H9 (cell line): ENCODE measurements at places on chromosomes 6 and 20. TPM values are rescaled to one million over a fixed set of nuclear protein-coding genes. Genes with fewer than 3 reads are reported as not detected.

Gene HLA-DQA2
- not detected in 2 replicates for total RNA-seq

Gene TFAP2D
- not detected in 2 replicates for total RNA-seq

Gene RAD21L1
- not detected in 2 replicates for total RNA-seq

Gene FILIP1
- 8.6 and 10.5 TPM in 2 replicates for total RNA-seq

Gene MCM3
- 252 and 255 TPM in 2 replicates for total RNA-seq

Gene LINC00237
- 0.24 and 0.90 TPM in 2 replicates for total RNA-seq

Gene ZNF831
- not detected in 2 replicates for total RNA-seq

Gene WFDC11
- not detected in 2 replicates for total RNA-seq

DNA sequence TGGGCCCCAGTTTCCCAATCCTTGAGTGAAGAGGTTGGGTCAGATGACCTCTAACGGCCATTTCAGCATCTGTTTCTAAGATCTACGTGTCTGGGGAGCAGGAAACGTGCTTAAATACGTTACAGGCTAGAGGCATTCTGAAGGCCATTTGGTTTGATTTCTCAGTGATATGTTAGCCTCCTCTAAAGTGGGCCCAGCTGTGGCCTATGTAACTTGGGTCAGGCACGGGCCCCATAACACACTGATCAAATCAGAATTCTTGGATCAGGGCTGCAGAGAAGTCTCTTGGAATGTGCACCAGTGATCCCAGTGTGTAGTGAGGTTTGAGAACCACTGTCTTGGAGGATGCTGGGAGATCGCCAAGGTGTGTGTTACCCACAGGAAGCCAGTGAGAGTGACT lies 36.1 kb upstream of the TGM3 start:
- H3K27me3 ChIP-seq = no peaks in the 10 kb centered on the region
- DNase-seq = no peak
- H3K4me1 ChIP-seq = no peaks in the 10 kb centered on the region; the same call in 1 of the 2 replicates
- no peaks in the 10 kb centered on the region for H3K36me3 ChIP-seq

- H3K4me1 ChIP-seq = no peaks in the 10 kb centered on the region; the same call in 1 of the 2 replicates
- H3K4me3 ChIP-seq = peak overlapping the region; percentile 89
- no peaks in the 10 kb centered on the region for H3K36me3 ChIP-seq
- DNase-seq = peak; percentile 79
These were observed 80.3 kb upstream of the CCDC28A start for GRCh38 chr6:138692978-138693909.

DNA sequence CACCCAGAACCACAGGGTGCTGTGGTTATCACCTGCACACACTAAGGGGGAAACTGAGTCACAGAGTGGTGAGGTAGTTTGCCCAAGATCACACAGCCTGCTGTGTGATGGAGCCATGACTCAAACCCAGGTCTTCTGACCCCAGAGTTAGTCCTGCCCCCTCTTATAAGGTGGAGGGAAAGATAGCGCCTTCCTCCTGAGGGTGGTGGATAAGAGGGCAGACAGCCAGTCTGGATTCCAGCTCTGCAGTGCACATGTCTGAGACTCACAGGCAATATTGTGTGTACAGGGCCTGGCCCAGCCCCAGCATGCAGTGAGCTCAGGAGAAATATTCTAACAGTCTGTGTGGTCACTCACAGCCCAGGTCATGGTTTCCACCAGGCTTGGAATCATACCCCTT lies 393.7 kb downstream of the CDH4 start:
- H3K27ac ChIP-seq = no peak overlapping the region
- H3K36me3 ChIP-seq = no peaks in the 10 kb centered on the region
- no peak overlapping the region for H3K4me3 ChIP-seq
- no peaks in the 10 kb centered on the region; the same call in 1 of the 2 replicates for H3K27me3 ChIP-seq

- no peaks in the 10 kb centered on the region for H3K36me3 ChIP-seq
- DNase-seq = no peak
- H3K27me3 ChIP-seq = no peaks in the 10 kb centered on the region
- no peak overlapping the region for H3K4me3 ChIP-seq
- no peak overlapping the region for H3K27ac ChIP-seq
These were observed 110.6 kb downstream of the TRDN start for GRCh38 chr6:123526128-123526527.

- no peaks in the 10 kb centered on the region for H3K27me3 ChIP-seq
- no peak overlapping the region for H3K4me3 ChIP-seq
- peaks cover 2% of the 10 kb centered on the region; the same call in 1 of the 2 replicates for H3K36me3 ChIP-seq
- no peak overlapping the region for H3K27ac ChIP-seq
- DNase-seq = no peak
These were observed 313.5 kb downstream of the EPHA7 start for GRCh38 chr6:93105907-93106306.

GRCh38 chr6:147942363-147942762 lies 400.3 kb upstream of the SASH1 start:
- no peak overlapping the region for H3K4me3 ChIP-seq
- H3K36me3 ChIP-seq = peaks cover 34% of the 10 kb centered on the region
- DNase-seq = no peak
- H3K4me1 ChIP-seq = no peaks in the 10 kb centered on the region

- no peak overlapping the region for H3K27ac ChIP-seq
- H3K4me3 ChIP-seq = no peak overlapping the region
- no peak for DNase-seq
- no peaks in the 10 kb centered on the region for H3K27me3 ChIP-seq
These were observed 24.3 kb upstream of the RPN2 start for GRCh38 chr20:37154684-37155298.

- H3K4me3 ChIP-seq = peak overlapping the region; percentile 90
- DNase-seq = peak; percentile 51
- no peaks in the 10 kb centered on the region for H3K36me3 ChIP-seq
- H3K4me1 ChIP-seq = peaks cover 5% of the 10 kb centered on the region; the same call in 1 of the 2 replicates
- peaks cover 3% of the 10 kb centered on the region; the same call in 1 of the 2 replicates for H3K27me3 ChIP-seq
- H3K27ac ChIP-seq = peak overlapping the region; percentile 21
These were observed 967 bp downstream of the SMPDL3A start for GRCh38 chr6:122790028-122790422.

GRCh38 chr20:914727-915498 lies 1.2 kb downstream of the ANGPT4 start:
- no peaks in the 10 kb centered on the region; the same call in 1 of the 2 replicates for H3K4me1 ChIP-seq
- no peaks in the 10 kb centered on the region for H3K27me3 ChIP-seq
- H3K4me3 ChIP-seq = no peak overlapping the region
- no peaks in the 10 kb centered on the region for H3K36me3 ChIP-seq
- DNase-seq = no peak

DNA sequence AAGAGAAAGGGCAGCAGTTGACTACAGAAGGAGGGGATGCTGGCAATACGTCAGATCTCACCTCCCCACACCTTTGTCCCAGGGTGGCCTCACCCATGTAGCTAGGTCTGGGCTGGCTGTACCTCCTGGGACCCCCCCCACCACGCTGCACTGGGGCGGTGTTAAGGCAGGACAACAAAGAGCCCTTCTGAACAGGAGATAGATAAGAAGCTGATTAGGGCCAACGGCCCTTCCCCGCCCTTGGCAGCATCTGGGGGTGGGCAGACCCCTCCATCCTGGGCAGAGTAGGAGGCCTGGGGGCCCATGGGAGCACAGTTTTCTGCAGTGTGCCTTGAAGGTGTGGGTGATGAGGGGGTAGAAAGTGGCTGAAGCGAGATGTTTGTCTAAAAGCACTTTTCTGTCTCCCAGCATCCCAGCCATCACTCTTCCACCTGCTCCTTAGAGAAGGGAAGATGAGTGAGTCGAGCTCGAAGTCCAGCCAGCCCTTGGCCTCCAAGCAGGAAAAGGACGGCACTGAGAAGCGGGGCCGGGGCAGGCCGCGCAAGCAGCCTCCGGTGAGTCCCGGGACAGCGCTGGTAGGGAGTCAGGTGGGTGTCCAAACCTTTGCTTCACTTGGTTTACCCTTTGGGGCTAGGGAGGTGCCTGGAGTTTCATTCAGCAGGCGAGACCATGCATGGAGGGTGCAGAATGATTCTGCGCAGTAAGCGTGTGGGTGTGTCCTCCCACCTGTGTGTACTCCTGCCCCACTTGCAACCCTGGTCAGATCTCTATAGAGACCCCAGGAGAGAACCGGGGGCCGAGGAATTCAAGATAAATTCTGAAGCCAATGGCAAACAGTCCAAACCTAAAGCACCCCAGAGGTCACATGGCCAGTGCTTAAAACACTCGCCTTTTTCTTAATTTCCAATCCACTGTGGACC lies 3.9 kb downstream of the HMGA1 start:
- peaks cover 6% of the 10 kb centered on the region for H3K4me1 ChIP-seq
- H3K4me3 ChIP-seq = peak overlapping the region; percentile 92
- DNase-seq = no peak
- H3K27me3 ChIP-seq = no peaks in the 10 kb centered on the region

DNA sequence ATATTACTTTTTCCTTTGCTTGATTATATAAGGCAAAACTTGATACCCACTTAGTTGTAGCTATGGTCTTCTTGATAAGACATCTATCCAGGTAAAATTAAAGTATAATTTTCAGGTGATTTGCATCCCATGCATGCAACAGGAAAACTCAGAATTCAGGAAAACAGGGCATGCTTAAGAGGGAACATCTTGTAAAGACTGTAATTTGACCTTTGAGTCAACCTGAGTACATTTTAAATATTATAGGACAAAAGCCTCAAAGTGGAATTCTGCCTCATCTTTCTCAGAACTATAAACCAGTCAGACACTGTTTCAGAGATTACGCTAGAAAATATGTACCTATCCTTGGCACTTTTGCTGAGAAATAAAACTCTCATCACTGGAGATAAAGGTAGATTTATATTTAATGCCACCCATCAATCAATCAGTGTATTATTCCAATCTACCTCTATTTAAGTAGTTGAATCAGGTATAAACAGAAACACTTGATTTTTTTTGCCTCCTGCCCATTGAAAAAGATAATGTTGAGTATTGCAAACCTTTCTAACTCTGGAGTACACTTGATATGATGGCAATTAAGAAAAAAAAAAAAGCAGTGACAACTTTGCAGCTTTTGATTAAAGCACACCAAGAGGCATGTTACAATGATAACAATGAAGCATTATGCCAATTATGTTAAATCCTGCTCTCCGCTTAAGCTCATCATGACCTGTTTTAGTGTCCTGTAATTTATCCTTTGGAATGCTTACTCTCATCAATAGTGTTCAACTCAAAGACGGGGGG lies 2.8 kb downstream of the CITED2 start:
- H3K4me1 ChIP-seq = peaks cover 3% of the 10 kb centered on the region; the same call in 1 of the 2 replicates
- no peak for DNase-seq
- H3K27me3 ChIP-seq = no peaks in the 10 kb centered on the region
- H3K27ac ChIP-seq = no peak overlapping the region

DNA sequence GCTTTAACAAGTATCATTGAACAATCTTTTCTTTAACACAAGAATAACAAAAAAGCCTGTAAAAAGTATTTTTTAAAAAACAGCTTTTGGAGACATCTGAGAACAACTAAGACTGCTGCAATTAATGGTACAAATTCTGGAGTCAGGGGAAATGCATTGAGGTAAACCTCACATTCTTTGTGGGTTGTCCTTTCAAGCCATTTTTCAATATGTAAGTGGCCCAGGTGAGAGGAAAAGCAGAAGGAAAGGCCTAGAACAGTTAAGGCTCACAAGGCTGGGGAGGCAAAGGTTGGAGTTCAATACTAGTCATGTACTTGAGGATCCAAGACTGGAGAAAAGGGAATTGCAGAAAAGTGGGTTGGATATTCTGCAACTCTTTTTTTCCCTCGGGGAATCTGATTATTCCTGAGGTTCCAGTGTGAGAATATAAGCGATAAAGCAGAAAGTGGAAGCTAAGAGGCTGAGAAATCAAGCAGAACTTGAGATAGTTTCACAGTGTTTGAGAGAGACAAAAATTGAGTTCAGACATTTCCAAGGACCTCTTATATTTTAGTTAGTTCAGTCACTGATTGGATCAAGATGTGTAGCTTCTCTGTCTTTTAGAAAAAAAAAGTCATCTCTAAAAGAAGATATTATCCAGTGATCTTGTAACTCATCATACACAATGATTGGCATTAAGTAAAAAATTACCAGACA lies 25.0 kb upstream of the TXLNB start:
- H3K4me1 ChIP-seq = peaks cover 6% of the 10 kb centered on the region; the same call in 1 of the 2 replicates
- H3K27me3 ChIP-seq = no peaks in the 10 kb centered on the region
- H3K4me3 ChIP-seq = no peak overlapping the region

DNA sequence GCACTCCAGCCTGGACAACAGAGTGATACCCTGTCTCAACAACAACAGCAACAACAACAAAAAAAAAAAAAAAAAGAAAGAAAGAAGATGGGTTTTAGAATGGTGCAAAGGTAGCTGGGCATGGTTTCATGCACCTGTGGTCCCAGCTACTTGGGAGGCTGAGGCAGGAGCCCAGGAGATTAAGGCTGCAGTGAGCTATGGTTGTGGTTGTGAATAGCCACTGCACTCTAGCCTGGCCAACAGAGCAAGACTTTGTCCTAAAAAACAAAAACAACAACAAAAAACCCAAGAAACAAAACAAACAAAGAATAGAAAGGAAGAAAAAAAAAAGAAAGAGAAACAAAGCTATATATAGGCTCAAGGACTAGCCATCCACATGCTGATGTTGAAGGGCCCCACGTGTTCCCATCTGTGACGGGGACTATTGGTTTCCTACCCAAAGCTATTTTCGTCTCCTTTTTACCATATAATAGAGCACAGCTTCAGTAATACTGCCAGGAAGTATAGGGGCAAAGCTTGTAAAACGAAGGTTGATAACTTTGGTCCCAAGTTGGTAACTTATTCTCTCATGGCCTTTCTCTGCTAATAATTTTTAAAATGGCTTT lies 7.9 kb upstream of the EEF1E1 start:
- H3K4me1 ChIP-seq = no peaks in the 10 kb centered on the region
- no peaks in the 10 kb centered on the region for H3K27me3 ChIP-seq
- no peak overlapping the region for H3K4me3 ChIP-seq
- H3K27ac ChIP-seq = no peak overlapping the region
- H3K36me3 ChIP-seq = no peaks in the 10 kb centered on the region

GRCh38 chr6:36929607-36930006 lies 24.9 kb upstream of the PI16 start:
- no peak for DNase-seq
- H3K27me3 ChIP-seq = no peaks in the 10 kb centered on the region
- no peaks in the 10 kb centered on the region for H3K4me1 ChIP-seq
- H3K27ac ChIP-seq = no peak overlapping the region
- no peaks in the 10 kb centered on the region for H3K36me3 ChIP-seq
- no peak overlapping the region for H3K4me3 ChIP-seq

GRCh38 chr6:146857980-146858347 lies 259.2 kb downstream of the ADGB start:
- no peaks in the 10 kb centered on the region for H3K36me3 ChIP-seq
- peak overlapping the region; percentile 59 for H3K4me3 ChIP-seq
- peak; percentile 56 for DNase-seq
- no peaks in the 10 kb centered on the region for H3K4me1 ChIP-seq
- no peaks in the 10 kb centered on the region for H3K27me3 ChIP-seq

GRCh38 chr6:17156112-17156921 lies 54.5 kb downstream of the STMND1 start:
- no peak overlapping the region for H3K4me3 ChIP-seq
- H3K27me3 ChIP-seq = no peaks in the 10 kb centered on the region
- H3K4me1 ChIP-seq = no peaks in the 10 kb centered on the region
- peak; percentile 35 for DNase-seq
- H3K36me3 ChIP-seq = no peaks in the 10 kb centered on the region
